ENCODE measurements at places on chromosomes 5 and 9.

DNA sequence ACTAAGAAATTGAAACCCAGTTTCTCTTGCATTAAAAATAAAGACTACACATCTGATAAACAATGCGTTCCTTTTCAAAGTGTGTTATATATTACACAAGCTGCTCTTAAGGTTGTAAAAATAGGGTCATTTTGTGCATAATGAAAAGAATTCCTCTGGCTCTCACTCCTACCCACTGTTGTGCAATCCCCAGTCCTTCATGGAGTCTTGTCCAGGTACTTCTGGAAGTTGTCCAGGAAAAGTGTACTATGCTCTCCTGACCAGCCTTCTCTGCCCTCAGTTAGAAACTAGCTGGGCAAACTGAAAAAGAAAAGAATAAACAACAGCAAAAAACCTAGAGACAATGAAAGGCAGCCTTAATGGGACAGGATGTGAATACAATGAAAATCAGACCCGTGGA, 345.5 kb upstream of the PAPPA start:
- DNase-seq: no peak

- DNase-seq: no peak
Measured at GRCh38 chr5:123278284-123278683, 144.9 kb downstream of the CEP120 start.

GRCh38 chr5:77882670-77883257, 106.6 kb upstream of the TBCA start:
- DNase-seq: no peak

DNA sequence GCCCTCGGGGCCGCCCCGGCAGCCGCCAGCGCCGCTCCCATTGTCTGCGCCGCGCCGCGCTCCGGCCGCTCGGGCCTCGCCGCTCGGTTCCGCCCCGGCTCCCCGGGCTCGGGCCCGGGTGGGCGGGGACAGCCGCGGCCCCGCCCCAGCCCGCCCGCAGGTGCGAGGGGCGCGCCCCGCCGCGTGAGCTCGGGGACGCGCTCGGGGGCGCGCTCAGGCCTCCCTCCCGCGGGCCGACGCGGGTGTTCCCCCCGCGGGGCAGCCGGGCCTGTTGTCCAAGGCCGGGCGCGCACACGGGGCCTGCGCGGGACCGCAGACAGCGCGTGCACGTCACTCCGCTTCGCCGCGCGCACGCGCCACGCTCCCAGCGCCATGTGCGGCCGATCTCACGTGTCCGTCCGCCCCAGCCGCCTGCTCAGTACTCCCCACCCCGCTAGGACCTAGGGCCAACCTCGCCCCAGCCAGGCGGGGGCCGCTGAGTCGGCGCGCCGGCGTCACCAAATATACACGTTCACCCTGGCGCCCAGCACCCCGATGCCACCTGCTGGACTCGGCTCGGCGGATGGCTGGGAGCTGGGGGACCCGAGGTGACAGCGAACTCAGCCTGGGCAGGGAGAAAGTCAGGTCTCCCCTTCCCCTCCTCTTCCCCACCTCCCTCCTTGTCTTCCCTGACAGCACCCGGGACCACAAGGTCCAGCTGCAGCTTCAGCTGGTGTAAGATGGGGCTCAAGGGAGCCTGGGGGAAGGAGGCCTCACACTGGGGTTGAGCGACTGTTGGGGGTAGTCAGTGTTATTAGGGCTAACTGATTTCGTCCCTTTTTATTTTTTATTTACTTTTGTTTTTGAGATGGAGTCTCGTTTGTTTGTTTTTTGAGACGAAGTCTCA, 14.3 kb downstream of the GBGT1 start:
- peak; percentile 94 for DNase-seq

- no peak for DNase-seq
Measured at GRCh38 chr9:88754886-88755285, 219.9 kb downstream of the NXNL2 start.

DNA sequence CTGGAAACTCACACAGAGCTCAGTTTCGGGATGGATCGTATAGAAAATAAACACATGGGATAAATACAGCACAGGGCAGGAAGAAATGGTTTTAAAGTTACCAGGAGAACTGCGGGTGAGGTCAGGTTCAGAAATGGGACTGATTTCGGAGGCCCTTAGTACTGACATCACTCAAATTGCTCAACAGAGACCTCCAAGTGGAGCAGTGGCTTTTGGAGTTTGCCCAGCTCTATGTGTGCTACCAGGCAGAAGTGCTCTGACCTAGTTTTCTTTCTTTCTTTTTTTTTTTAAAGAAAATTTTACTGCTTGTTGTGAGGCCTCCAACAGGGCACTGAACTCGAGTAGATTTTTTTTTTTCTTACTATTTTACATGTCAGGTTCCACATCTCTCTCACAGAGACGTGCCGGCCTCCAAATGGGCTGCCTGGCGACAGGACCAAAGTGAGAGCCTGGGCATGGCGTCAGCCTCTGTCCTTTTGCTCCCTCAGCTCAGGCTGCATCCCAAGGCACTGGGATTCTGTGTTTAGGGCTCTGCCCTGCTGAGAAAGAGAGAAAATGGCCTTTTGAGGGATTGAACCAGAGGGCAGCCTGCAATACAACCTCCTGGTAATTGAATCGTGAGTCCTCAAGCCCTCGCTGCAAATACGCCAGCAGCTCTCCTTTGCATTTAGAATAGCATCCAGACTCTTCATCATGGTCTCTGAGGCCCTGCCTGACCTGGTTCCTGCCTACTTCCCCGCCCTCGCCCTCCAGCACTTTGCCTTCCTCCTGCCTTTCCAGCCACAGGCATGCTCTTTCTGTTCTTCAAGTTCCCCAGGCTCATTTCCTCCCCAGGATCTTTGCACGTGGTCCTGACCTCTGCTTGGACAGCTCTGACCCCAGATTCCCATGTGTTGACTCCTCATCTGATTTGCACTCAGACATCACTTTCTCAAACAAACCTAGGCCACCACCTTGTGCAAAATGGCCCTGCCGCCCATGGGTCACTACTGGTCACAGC, 173.5 kb downstream of the FGF1 start:
- DNase-seq: no peak

DNA sequence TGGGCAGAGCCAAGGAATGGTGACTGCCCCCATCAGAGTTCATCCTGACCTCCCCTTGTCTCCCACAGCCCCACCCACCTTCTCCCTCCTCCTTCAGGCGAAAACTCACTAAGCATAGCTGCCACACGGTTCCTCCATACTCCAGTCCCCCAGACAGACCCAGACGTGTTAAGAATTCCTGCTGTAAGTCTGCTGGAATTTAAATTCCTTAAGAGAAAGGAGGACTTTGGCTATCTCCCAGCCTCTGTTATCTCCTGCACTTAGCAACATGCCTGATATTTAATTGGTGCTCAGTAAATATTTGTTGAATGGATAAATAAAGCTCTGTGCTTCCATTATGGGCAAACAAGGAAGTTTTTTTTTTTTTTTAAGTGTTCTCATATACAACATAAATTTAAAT, 213.7 kb downstream of the RFK start:
- no peak for DNase-seq

DNA sequence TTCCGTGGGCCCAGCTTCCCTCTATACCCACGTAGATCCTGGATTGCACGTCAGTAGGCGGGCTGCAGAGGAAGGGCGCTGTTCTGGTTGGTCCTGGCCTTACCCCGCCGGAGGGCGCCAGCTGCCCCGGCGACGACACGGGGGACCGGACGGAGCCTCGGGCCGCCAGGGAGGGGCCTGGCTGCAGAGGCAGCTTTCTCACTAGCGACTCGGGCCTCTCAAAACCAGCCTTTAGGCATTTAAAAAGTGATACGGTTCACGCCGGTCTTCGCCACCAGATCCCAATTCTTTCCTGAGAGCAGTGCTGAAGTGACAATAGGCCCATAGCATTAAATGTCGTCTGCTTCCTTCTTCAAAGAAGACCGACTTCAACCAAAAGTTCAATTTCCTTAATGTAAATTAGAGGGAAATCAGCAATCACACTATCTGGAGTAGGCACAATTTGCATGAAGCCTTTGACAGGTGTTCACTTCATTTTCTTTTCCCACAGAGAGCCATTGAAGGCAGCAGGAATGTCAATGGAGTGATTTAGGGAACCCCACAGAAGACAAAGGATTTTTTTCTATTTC, 17.6 kb upstream of the UBE2D2 start:
- peak; percentile 87 for DNase-seq

GRCh38 chr9:71769175-71770161, 1.2 kb upstream of the CEMIP2 start:
- DNase-seq: peak; percentile 87

GRCh38 chr9:19624519-19624918, 164.3 kb downstream of the SLC24A2 start:
- no peak for DNase-seq

- no peak for DNase-seq
Measured at GRCh38 chr5:127063257-127063913, 9.9 kb downstream of the C5orf63 start.

DNA sequence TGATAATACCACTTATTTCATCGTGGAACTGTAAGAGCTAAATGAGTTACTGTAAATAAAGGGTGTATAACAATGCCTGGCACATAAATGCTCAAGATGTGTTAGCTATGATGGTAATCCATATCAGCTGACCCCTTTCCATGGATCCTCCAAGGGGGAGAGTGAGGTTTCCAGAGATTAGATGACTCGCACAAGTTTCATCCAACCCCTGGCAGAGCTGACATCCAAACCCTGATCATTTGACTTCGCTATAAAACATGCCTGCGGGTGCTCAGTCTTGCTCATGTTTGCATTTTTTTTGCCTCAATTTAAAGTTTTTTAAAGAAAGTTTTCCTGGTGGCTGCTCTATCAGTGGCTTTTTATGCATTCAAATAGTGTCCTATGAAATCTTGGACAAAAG, 145.7 kb upstream of the SMIM23 start:
- DNase-seq: no peak

DNA sequence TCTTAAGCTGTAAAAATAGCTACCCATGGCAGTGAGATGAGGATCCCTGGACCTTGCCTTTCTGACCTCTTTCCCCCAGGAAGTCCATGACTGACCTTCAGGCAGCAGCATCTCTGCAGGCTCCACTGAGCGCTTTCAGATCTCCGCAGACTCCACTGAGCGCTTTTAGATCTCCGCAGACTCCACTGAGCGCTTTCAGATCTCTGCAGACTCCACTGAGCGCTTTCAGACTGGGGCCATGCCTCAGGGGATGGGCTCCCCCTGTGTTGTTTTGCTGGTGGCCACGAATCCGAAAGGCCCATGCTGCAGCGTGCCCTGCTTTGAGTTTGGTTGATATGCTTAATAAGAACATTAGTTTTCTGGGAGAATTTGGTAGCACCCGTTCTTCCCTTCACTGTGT, 254.2 kb downstream of the FANCC start:
- DNase-seq: no peak

DNA sequence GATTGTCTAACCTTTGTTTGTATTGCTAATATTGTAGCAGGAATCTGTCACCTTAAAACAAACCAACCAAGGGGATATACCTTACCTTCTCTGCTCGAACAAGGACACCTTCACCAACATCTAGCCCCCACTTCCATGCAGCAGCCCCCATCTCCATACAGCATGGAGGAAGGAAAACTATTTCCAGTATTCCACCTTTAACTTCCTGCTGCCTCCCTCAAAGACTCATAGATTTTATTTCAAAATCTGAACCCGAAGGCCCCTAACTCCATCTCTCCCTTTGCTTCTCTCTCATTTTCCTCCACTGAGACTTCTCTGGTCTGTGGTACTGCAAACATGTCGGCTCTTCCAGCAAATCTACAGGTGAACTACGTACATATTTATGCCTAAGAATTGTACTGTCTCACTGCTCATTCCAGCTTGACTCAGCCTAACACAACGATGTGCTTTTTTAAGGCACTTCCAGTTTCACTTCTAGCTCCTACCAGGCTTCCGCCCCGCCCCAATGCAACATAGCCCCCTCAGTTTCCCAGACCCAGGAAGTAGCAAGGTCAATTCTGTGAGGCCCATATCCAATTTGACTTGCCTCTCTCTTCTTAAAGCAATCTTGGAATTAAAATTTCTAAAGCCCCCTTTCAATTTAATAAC, 70.7 kb upstream of the RNF38 start:
- peak; percentile 72 for DNase-seq

DNA sequence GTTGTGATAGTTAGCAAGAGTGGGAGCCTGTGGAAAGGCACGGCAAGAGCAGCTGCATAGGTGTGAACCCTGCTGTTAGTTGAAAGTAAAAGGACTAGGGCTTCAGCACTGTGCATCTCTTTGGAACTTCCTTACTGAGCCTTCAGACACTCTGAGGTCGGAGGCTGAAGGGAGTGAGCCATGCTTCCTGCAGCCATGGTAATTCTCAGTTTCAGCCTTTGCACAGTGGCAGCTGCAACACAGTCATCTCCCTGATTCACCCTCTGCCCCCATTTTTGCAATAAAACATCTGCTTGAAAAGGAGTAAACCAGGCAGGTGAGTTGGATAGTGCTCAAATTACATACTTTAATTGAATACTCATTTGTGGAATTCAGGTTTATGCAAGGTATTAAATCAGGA, 6.5 kb upstream of the TLE4 start:
- DNase-seq: no peak

- no peak for DNase-seq
Measured at GRCh38 chr9:134359493-134360179, 33.4 kb downstream of the RXRA start.

DNA sequence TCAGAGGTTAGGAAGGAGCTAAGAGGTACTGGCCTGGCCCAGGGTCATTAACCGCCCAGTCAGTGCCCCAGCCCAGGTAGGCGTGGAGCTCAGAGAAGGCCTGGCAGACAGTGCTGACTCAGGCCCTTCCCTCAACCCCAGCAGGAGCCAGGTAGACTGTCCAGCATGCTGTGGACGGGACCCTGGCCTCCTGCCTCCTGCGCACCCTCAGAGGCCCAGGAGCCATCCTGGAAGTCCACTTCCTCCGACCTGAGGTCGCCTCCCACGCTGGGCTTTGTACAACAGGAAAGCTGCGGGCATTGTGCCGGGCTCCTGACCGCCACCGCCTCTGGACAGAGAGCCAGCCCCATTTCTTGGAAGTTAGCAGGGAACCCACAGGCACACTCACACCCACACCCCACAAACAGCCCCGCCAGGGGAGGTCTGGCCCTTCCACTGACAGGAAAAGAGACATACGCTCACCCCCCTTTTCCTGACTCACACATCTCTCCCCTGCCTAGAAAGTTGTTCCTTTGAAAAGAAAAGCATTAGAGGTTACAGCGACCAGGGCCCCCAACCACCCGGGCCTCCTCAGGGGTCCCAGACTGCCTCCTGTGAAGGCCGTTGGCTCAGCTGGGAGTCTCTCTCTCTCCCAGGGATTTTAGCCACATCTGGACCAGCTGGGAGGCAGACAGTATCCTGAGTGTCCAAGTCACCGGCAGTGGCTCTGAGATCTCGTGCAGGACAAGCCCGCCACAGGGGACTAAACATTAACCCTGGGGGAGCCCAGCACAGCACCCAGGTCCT, 7.7 kb downstream of the RALGDS start:
- peak; percentile 65 for DNase-seq

GRCh38 chr5:171573021-171573420, 153.6 kb downstream of the FGF18 start:
- DNase-seq: no peak

Data from mucosa of descending colon (tissue), 3 donors.